Osteocyte (in vitro differentiated cells): ENCODE measurements at places on chromosomes 7 and 10. TPM values are rescaled to one million over a fixed set of nuclear protein-coding genes. Genes with fewer than 3 reads are reported as not detected.

GRCh38 chr10:70300908-70301597 lies 17.2 kb upstream of the NPFFR1 start:
- no peak for DNase-seq

DNA sequence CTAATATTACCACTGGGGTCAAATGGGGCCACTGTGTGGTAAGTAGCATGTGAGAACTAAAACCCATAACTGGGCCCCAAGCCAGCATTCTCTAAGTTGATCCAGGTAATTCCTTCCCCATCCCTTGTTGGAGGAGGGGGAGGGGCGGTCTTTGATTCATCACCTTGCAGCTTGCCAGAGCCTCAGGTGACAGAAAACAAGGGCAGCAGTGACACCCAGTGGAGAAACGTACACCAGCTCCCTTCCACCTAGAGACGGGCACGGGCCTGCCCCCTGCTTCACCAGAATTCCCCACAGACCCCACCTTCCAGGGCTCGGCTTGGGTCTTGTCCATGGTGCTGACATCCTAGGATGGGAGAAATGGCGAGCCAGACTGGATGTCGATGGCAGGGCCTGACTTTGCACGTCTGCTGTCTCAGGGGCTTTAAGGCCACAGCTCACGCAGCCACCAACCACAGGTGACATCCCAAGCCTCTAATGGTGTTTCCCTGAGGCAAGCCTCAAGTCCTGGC lies 102.0 kb downstream of the STRA8 start:
- DNase-seq = no peak

- DNase-seq = peak; percentile 94
Measured at GRCh38 chr10:30433730-30434272, at the start of gene MAP3K8. TSS of gene MAP3K8 (plus strand) at chr10:30434184. CDS start at chr10:30438939, 4,755 bp downstream.

- DNase-seq = no peak
Measured at GRCh38 chr7:49885593-49886285, 112.3 kb downstream of the VWC2 start.

DNA sequence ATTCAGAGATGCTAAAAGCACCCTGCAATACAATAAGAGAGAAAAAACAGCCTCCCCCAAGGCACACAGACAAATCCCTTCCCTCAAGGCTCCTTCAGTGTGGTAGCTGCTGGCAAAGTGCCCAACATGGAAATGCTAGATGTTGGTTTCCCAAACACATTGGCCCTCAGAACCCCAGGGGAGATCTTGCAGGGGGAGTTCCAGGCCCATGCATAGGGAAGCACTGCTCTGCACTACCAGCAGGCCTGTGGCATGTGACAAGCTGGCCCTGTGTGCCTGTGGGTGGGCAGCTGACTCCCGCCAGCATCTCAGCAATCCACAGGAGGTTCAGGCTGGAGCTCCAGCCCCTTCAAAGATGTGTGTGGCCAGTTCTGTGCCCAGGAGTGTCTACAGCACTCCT lies 16.8 kb upstream of the CSGALNACT2 start:
- no peak for DNase-seq

- no peak for DNase-seq
Measured at GRCh38 chr7:831596-832166, 595 bp upstream of the SUN1 start.

DNA sequence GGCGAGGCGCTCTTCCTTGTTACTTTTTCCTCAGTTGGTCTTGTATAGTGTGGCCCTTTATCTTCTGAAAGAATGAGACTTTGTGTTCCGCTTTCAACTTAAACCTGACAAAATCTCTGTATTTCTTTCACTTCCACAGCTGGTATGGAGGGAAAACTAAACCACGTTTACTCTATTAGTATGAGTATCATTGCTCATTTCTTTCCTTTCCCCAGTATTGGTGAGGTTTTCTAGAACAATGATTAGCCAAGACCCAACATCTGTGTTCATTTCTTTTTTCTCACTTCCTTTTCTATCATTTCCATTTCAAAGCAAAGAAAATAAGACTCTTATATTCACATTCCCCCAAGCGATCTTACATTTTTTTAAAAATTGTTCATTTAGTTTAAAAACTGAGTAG lies 165.3 kb downstream of the PAXIP1 start:
- no peak for DNase-seq

DNA sequence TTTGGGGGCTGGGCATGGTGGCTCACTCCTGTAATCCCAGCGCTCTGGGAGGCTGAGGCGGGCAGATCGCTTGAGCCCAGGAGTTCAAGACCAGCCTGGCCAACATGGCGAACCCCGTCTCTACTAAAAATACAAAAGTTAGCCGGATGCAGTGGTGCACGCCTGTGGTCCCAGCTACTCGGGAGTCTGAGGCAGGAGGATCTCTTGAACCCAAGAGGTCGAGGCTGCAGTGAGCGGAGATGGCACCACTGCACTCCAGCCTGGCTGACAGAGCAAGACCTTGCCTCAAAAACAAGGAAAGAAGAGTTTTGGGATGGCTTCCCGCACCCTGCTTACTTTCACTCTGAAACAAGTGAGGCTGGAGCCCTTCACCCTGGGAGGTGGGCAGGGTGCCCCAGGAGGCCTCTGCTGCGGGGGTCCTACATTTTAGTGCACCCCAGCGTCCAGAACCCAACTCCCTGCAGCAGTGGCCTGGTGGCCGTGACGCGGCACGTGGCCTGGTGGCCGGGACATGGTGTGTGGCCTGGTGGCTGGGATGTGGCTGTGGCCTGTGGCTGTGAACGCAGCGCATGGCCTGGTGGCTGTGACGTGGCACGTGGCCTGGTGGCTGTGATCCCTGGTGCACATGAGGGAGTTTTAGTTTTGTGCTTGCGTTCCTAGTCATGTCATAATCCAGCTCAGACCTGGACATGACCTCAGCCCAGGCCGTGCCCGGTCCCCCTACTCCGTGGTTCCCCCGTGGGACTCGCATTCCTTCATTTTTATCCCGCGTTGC lies 9.3 kb downstream of the KNDC1 start:
- DNase-seq = peak; percentile 81

GRCh38 chr7:141220263-141220880 lies 146.5 kb downstream of the TMEM178B start:
- no peak for DNase-seq

GRCh38 chr10:34124522-34125035 lies 690.5 kb downstream of the PARD3 start:
- DNase-seq = no peak

DNA sequence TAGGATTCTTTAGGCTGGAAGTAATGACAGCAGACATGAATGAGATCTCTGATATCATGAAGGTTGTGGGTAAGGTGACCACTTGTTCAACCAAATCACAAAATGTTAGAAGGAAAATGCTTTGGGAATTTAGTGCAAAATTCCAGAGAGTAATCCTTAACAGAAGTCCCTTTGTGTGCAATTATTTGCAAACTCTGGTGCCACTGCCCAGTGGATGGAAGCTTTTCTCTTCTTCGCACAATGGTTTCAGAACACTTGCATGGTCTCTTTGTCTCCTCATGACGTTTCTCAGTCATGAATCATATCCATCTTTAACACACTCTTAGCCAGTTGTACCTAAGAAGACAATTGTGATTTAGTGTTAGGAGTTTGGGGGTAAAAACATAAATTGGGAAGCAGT lies 570.4 kb upstream of the ANKRD30A start:
- DNase-seq = no peak

- no peak for DNase-seq
Measured at GRCh38 chr10:71805776-71806703, 32.7 kb upstream of the VSIR start.

DNA sequence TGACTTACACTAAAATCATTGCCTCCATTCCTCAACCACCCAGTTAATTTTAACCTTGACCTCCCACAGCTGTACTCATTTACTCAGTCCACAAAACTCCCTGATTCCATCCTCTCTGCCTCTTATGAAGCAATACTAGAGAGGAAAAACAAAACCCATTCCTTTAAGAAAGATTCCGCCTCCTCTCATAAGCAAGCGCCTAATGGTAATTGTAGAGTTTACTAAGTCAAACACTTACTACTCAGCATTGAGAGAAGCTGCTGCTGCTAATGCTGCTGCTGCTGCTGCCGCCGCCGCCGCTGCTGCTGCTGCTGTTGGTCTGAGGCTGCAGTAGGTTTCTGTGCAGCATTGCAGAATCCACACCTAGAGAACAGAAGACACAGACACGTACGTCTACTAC lies 2.1 kb upstream of the ADD3 start:
- no peak for DNase-seq

GRCh38 chr7:157391036-157391710 lies 54.4 kb downstream of the DNAJB6 start:
- DNase-seq = no peak

DNA sequence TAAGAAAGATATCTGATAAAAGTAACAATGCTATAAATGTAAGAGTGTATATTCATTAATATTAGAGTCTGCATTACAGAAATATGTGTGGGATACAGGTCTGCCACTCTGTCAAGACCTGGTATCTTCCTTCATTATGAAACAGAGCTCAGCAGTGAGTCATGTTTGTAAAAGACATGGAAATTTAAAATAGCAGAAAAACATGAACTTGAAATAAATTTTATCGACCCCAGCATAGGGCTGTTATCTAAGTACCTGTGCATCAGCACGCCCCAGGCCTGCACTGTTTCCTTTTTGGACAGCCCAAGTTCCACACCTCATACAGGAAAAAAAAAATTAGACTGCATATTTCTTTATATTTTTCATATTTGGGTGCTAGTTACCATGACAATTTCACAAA lies 58.0 kb upstream of the ZPBP start:
- no peak for DNase-seq

GRCh38 chr7:129877146-129877792 lies 75.5 kb downstream of the UBE2H start:
- DNase-seq = no peak

GRCh38 chr7:17444673-17445072 lies 146.2 kb downstream of the AHR start:
- DNase-seq = no peak

GRCh38 chr7:28725911-28726310 lies 232.2 kb downstream of the TRIL start:
- DNase-seq = no peak

GRCh38 chr10:33252794-33253203 lies 81.7 kb downstream of the NRP1 start:
- no peak for DNase-seq

- DNase-seq = peak; percentile 62
Measured at GRCh38 chr10:130455791-130456190, 319.6 kb downstream of the GLRX3 start.

GRCh38 chr7:157972914-157973313 lies 614.7 kb downstream of the PTPRN2 start:
- DNase-seq = no peak

GRCh38 chr10:94500063-94500462 lies 45.5 kb upstream of the HELLS start:
- no peak for DNase-seq

DNA sequence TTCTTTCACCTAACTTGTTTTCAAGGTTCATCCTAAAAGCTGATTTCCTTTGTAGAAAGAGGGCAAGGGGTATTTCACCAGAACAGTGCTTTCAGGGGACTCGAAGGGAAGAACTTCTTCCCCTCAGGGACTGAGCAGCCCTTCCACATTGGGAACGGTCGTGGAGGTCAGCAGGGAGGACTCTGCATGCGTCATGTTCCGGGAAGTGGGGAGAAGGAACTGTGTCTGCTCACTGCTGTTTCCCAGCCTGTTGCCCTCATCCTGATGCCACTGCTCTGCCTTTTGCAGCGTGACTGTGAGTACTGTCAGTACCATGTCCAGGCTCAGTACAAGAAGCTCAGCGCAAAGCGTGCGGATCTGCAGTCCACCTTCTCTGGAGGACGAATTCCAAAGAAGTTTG lies 27.2 kb downstream of the MCM10 start:
- no peak for DNase-seq

GRCh38 chr7:116517626-116518025 lies 7.2 kb upstream of the CAV1 start:
- no peak for DNase-seq

GRCh38 chr10:105968666-105969065 lies 1195.8 kb downstream of the SORCS1 start:
- no peak for DNase-seq

- no peak for DNase-seq
Measured at GRCh38 chr10:62895063-62895462, 78.9 kb upstream of the EGR2 start.

- DNase-seq = no peak
Measured at GRCh38 chr7:6252748-6253147, 19.7 kb downstream of the CYTH3 start.

DNA sequence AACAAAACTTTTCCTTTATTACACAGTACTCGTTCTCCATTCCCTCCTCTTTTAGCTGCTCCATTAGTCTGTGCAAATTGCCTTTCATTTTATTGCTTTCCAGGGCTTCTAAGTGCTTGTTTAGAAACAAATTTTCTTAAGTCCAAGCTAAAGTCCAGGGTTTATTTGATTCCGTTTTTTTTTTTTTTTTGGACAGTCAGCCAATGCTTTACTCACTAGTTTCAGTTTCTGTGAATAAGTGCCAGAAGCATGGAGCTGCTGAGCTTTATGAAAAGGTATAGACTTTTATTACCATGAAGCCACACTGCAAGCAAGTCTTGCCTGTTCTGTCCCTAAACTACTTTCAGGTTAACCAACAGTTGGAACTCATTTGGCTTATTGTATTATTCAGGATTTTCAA lies 455.0 kb downstream of the GFRA1 start:
- no peak for DNase-seq

- DNase-seq = peak; percentile 21
Measured at GRCh38 chr10:71081229-71081560, 131.2 kb upstream of the UNC5B start.

DNA sequence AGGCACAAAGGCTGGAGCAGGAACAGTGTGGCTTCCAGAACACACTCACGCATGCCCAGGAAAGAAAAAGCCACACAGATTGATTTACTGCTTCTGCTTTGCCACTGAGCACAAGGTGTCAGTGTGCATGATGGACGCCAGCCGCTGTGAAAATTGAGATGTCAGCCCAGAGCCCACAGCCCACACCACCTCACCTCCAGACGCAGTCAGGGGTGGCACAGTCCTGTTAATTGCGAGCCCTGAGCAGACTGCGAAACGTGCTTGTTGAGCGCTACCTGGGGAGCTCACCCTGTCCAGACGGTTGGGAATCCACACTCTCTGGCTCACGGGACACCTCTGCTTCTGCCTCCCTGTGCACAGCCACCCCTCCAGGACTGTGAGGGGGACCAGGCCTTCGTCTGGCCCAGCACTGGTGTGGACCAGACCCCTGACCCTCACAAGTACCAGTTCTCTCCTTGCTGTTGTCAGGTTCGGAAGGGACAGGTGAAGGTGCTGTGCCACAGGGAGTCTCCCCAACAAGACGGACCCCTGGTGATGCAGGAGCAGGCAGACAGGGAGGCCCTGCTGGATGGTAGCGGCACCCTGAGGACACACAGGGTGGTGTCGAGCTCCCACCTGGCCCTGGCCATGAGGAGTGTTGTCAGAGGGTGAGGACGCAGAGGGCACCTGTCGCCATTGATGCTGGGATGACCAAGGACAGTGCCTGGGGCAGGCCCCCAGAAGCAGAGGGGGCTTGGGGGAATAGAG lies 15.3 kb downstream of the RASGEF1A start:
- DNase-seq = peak; percentile 78

- DNase-seq = peak; percentile 53
Measured at GRCh38 chr7:55794527-55794926, 68.0 kb downstream of the SEPTIN14 start.

The STRIP2 gene
- 0.73 and 0.81 TPM in 2 replicates for total RNA-seq

The ATRNL1 gene
- total RNA-seq = 20.2 and 23.6 TPM in 2 replicates

The SFTPA2 gene
- total RNA-seq = not detected in 2 replicates

The LIPN gene
- total RNA-seq = not detected in 2 replicates

The MEOX2 gene
- total RNA-seq = 24.5 and 24.8 TPM in 2 replicates

The CHST3 gene
- total RNA-seq = 35.0 and 40.9 TPM in 2 replicates

The ATOH7 gene
- not detected in 2 replicates for total RNA-seq

The TACR2 gene
- total RNA-seq = not detected in 2 replicates

The AZGP1 gene
- total RNA-seq = not detected in 2 replicates

The BTBD16 gene
- total RNA-seq = not detected in 2 replicates
